Eye (tissue), 1 donor: ENCODE measurements at places on chromosomes 4 and X.

DNA sequence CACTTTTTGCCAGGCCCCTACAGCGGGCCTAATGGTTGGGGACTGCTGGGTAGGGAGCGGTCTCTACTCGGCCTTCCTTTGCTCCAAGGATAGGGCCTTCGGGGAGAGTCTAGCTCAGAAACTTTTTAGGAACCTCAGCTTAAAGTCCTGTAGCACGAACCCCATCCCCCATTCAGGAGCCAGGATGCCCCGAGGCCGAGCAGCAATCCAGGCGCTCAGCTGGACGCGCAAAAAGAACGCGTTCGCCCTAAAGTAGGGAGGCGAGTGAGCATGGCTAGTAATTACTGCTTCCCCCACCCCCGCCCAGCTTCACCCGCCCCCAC, 9.7 kb downstream of the POU4F2 start:
- peak; percentile 68 for DNase-seq

GRCh38 chrX:142095651-142096245, 109.3 kb downstream of the MAGEC2 start:
- DNase-seq: no peak

GRCh38 chr4:32931475-32931874, 2211.3 kb downstream of the PCDH7 start:
- DNase-seq: no peak

- no peak for DNase-seq
These were observed 8.9 kb downstream of the NUP62CL start for GRCh38 chrX:107197319-107197718.

DNA sequence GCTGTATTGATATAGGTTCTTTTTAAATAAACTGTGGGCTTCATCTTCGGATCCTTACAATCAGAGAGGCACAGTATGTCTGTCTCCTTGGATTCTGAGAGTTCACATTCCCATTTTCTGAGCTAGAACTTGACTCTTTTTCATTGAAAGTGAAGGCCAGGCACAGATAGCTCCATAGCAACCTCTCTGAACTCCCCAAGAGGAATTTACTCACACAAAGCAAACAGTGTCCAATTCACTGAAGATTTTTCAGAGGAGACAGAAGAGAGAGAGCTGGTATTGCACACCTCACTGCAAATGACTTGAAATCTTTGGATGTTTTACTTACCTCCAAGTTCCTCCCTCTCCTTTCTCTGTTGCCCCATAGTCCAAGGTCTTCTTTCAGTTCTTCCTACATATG, 130.9 kb upstream of the CASK start:
- no peak for DNase-seq

GRCh38 chr4:83340692-83341343, 6.2 kb upstream of the HPSE start:
- DNase-seq: no peak

DNA sequence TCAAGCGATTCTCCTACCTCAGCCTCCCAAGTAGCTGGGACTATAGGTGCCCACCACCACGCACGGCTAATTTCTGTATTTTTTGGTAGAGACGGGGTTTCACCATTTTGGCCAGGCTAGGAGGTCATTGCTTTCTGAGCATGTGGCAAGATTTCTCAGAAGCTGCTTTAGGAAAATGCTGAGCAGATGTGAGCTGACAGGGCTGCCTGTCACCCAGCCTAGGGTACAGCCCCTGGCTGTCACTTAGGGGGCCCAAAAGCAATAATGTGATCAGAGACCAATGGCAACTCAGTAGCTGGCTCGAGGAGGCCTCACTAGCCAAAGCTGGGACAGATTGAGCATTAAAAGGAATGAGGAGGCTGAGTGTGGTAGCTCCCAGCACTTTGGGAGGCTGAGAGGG, 64.8 kb downstream of the TNIP2 start:
- DNase-seq: no peak

DNA sequence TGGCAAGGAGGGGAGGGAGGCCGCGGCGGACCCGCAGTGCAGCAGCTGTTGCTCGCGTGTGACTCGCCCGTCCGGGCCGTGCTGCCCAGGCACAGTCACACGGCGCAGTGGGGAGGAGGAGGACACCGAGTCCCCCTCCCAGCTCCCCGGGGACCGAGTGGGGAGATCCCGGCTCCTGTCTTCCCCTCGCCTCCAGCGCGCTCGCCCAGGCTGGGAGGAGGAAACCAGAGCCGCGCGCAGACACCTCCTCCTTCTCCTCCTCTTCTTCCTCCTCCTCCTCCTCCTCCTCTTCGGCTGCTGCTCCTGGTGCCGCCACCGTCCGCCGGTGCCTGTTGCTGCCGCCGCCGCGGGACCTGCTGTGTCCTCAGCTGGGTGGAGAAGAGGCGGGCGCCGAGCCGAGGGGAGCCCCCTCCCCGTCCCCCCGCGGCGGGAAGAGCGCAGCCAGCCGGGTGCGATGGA, at the start of gene TBC1D1:
Gene TBC1D1 (plus strand): TSS at position 284 of the 459 bp plus-strand sequence. CDS start 11,012 bp downstream, outside the sequence.
- peak; percentile 61 for DNase-seq

GRCh38 chrX:24526616-24527015, 61.5 kb downstream of the PDK3 start:
- no peak for DNase-seq

- peak; percentile 68 for DNase-seq
These were observed 72.6 kb downstream of the TMEM131L start for GRCh38 chr4:153538487-153539357.

- DNase-seq: no peak
These were observed 10.9 kb upstream of the CLTRN start for GRCh38 chrX:15675490-15675921.

- DNase-seq: no peak
These were observed 26.1 kb downstream of the RUFY3 start for GRCh38 chr4:70747874-70748273.

GRCh38 chrX:107827852-107828251, 2.2 kb downstream of the MID2 start:
- no peak for DNase-seq

GRCh38 chrX:97636473-97637140, 752.9 kb downstream of the RPA4 start:
- no peak for DNase-seq

GRCh38 chr4:79588679-79589078, 180.7 kb upstream of the GK2 start:
- no peak for DNase-seq

- no peak for DNase-seq
These were observed 58.4 kb downstream of the SYNPO2 start for GRCh38 chr4:118947095-118947494.

GRCh38 chr4:87557348-87557747, 28.2 kb upstream of the SPARCL1 start:
- no peak for DNase-seq

DNA sequence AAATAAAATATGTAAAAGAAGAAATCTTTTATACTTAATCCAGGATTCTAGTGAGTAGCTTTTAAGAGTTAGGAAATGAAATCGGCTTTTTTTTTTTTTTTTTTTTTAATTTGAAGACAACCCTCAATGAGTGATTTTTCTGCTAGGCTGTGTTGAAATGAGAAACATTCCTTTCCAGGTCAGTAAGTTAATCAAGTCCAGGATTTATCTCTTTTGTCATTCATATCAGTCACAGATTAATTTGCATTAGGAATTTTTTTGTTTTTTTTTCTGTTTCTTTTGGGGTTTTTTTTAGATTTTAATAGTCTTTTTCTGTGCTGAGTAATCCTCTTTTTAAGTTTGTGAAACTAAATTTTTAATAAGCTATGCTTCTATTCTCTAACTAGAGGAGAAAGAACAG, 448.1 kb downstream of the ADGRL3 start:
- DNase-seq: peak; percentile 77

DNA sequence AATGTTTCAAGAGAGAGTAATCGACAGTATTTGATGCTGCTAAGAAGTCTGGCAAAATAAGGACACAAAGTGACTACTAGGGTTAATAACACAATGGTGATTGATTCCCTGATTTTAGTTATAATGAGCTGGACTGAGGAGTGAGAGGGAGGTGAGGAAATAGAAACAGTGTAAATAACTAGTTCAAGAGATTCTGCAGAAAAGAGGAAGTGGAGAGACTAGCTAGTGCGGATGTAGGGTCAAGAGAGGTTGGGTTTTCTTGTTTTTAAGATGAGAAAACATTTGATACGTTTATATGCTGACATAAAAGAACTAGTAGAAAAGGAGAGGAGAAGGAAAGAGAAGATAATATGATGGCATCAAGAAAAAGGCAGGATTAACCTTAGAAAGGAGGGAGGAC, 12.2 kb upstream of the TRPC5 start:
- no peak for DNase-seq

DNA sequence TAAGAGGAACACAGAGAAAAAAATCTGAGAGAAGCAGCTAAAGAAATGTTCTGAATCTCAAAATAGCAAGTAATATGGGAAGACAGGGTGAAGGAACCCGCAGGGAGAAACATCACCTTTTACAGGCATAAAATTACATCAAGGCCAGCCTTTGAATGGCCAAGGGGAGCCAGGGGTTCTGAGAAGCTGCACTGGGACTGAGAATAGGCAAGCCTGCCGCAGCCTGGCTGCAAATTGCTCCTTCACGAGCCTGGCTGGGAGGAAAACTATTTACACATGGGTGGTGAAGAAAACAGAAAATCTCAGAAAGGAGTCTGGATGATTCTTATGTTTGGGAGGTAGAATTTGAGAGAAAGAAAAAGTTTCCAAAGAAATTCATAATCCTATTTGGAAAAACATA, 74.5 kb upstream of the QRFPR start:
- DNase-seq: no peak

- peak; percentile 20 for DNase-seq
These were observed 23.3 kb downstream of the MRFAP1 start for GRCh38 chr4:6663596-6664393.

DNA sequence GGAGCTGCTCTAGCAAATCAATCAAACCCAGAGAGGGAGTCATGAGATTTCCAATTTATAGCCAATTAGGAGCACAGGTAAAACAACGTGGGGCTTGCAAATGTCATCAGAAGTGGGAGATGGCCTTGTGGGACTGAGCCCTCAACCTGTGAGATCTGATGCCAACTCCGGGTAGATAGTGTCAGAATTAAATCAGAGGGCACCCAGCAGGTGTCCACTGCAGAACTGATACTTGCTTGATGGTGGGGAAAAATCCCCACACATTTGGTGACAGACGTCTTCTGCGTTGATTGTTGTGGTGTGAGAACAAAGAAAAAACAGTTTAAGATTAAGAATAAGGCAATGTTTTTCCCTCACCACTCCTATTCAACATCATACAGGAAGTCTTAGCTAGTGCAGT, 1402.8 kb downstream of the RAPGEF2 start:
- no peak for DNase-seq

DNA sequence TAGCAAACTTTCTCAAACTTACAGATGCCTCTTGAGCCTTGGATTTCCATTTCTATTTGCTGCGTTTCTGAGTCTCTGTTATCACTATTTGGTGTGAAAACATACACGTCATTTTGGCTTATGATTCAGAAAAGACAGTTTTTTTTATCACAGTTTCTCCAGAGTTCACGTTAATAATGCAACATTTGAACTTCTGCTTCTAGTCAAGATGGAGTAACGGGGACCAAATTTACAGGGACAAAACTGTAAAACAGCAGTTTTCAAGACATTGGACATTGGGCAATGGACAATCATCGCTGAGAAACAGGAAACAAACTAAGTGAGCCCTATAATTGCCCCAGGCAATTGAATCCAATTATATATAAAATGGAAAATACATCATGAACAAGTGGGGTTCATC, 36.2 kb upstream of the TASL start:
- no peak for DNase-seq

DNA sequence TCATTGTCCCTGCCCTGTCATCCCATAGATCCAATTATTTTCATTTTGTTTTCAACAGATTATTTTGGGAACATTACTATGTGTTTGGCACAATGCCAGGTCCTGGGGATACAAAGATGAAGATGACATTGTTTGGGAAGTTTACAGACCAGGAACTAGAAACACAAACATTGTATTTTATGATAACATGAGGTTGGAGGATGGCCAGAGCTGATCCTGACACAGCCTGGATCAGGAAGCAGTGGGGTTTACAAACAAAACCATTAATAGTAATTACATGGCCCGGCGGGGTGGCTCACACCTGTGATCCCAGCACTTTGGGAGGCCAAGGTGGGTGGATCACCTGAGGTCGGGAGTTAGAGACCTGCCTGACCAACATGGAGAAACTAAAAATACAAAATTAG, 29.9 kb downstream of the CLRN2 start:
- DNase-seq: no peak

- peak; percentile 3 for DNase-seq
These were observed 71.5 kb downstream of the ARHGEF9 start for GRCh38 chrX:63713526-63713925.

DNA sequence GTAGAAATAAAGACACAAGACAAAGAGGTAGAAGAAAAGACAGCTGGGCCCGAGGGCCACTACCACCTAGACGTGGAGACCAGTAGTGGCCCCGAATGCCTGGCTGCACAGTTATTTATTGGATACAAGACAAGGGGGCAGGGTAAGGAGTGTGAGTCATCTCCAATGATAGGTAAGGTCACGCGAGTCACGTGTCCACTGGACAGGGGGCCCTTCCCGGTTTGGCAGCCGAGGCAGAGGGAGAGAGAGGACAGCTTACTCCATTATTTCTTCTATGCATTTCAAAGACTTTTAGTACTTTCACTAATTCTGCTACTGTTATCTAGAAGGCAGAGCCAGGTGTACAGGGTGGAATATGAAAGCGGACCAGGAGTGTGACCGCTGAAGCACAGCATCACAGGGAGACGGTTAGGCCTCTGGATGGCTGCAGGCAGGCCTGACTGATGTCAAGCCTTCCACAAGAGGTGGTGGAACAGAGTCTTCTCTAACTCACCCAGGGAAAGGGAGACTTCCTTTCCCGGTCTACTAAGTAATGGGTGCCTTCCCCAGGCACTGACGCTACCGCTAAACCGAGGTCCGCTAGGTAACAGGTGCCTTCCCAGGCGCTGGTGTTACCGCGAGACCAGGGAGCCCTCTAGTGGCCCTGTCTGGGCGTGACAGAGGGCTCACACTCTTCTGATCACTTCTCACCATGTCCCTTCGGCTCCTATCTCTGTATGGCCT, 44.9 kb downstream of the ZBTB49 start:
- peak; percentile 74 for DNase-seq

- no peak for DNase-seq
These were observed 697.3 kb upstream of the MAGEB2 start for GRCh38 chrX:29518100-29518499.

- DNase-seq: peak; percentile 84
These were observed 47.2 kb downstream of the AFAP1 start for GRCh38 chr4:7892212-7893019.

GRCh38 chr4:1243451-1244080, 5.4 kb downstream of the CTBP1 start:
- peak; percentile 13 for DNase-seq

DNA sequence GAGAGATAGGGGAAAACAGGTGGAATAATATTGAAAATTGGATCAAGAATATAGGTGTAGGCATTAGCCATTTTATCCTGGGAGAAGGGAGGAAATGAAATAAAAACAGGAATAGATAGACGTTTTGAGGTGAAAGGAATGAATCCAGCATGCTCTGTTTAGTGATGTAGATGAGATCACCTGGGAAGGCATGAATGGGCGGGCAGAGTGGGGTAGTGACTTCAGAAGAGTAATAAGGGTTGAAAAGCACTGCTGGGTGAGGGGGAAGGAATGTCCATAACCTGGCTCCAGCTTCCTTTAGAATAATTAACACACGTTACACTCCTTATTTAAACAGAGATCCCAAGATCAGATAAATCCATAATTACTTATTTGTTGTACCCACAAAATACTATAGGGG, 191.1 kb upstream of the ANXA3 start:
- DNase-seq: no peak
